Fibroblast of mammary gland (primary cell): ENCODE measurements at places on chromosomes 6 and 20.

DNA sequence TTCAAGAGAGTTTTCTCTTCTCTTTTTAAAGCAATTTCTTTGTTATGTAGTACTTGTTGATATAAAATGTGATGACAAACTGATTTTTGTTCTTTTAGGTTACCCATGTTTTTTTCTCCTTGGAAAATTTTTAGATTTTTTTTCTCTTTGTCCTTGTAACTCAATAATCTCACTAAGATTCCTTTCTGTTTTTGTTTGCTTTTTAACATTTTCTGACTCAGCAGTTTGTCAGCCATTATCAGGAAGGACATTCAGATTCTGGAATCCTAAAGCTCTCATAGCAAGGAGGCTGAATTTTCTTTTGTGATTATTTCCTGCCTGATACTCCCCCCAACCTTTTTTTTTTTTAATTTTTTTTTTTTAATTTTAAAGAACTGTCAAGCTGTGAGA is 75.2 kb upstream of the CITED2 start:
- peak; percentile 41 for DNase-seq

GRCh38 chr6:111950661-111951496 is 77.6 kb upstream of the FYN start:
- peak; percentile 59 for DNase-seq

DNA sequence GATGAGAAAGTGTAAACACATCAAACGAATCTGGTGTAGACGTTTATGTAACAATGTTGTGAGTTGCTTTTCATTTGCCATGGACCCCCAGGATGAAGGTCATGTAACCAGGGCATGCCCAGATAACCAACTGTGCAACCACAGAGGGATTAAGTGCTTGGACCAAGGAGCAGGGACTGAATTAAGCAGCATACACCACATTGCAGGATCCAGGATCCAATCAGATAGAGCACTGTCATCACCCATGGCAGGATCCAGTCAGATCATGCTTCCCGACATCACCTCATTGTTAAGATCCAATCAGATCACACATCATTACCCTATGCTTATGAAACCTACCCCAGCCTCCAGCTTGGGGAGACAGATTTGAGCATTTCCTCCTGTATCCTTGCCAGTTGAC is 74.3 kb upstream of the RCAN2 start:
- peak; percentile 8 for DNase-seq

- no peak for DNase-seq
These were observed 108.0 kb downstream of the ATXN1 start for GRCh38 chr6:16653226-16653625.

DNA sequence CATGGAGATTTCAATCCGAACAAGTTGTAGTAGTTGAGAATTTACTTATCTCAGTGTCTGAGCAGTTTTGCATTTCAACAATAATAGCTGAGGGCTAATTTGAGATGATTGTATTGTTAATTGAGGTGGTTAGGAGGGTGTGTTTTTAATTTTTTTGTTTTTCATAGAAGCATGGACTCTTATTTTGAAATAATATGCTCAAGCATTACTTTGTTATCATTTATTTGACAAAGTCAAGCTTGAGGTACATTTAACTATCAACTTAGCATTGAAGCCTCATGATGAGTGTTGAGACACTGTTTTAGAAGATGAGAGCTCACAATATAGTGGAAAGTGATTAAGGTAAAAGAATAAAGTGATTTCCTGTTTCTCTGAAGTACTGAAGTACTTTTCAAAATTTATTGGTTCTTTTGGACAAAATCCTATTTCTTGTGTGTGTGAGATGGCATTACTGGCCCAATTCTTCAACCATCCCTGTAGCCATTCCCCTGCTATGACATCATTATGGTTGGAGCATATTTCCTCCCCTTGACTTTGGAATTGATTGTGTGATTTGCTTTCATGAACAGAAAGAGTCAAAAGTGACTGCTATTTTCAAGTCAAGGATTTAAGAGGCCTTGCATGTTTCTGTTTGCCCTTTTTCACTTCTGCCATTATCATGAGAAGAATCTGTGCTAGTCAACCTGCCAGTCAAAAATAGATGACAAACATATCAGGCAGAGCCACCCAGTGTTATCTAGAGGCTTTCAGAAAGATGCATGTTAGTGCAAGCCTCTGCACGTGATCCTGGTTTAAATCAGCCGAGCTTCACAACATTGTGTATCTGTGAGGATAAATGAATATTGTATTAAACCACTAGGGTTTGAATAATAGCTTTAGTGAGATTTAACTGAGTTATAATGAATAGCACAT is 1112.3 kb upstream of the CITED2 start:
- peak; percentile 27 for DNase-seq

- no peak for DNase-seq
These were observed 166.1 kb downstream of the CDKAL1 start for GRCh38 chr6:20700375-20700774.

GRCh38 chr6:150142097-150142669 is 661 bp upstream of the PPP1R14C start:
- peak; percentile 42 for DNase-seq

DNA sequence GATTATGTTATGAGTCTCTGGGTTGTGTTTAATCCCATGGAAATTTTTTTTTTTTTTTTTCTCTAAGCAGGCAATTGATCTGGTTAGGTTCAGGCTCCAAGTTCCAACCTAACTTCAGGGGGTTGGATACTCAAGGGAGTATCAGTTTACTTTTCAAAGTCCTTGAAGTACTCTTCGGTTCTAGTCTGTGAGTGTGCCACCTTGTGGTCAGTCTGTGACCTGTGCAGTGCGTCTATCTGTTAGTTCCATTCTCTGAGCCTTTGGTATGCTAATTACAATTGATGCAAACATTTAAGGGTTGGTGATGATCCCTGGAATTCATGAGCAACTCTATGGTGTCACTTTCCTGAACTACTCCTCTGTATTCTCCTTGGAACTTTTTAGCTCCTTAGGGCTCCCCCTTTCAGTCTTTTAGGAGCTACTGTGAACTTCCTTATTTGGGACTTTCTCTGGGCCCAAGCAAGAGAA is 342.0 kb downstream of the SOX4 start:
- peak; percentile 72 for DNase-seq

DNA sequence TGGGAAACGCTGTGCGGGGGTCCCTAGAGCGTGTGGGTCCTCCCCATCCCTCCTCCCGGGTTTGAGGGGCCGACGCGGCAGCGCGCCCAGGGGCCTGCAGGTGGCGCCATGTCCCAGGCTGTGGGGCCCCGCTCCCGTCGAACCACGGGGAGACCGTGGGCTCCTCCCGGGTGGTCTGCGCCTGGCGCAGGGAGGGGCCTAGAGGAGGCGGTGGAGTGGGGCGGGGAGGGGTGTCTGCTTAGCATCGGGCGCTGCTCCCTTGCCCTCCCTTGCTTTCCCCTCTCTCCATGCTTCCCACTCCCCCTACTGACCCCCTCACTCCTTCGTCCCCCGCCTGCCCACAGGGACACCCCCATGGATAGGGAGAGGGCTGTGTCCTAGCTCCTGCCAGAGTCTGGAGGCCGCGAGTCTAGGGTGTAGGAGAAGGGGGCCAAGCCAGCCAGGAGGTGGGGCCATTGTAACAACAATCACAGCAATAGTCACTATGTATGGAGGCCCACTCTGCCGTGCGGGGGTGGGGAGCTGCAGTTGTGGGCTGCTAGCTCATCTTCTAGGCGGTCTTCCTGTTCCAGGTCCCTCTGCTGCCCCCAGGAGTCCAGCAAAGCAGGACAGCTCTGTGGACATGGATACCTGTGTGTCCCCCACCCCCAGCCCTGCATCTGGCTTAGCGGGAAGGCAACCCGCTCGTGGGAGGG is 51.7 kb downstream of the CHMP4B start:
- peak; percentile 63 for DNase-seq

- no peak for DNase-seq
These were observed 479.8 kb downstream of the NKAIN2 start for GRCh38 chr6:124283486-124283885.

- DNase-seq: no peak
These were observed 225.6 kb upstream of the JARID2 start for GRCh38 chr6:15020119-15020770.

GRCh38 chr6:70673601-70674000 is 5.9 kb downstream of the SMAP1 start:
- peak; percentile 54 for DNase-seq

- DNase-seq: peak; percentile 13
These were observed 105.6 kb downstream of the ELOVL4 start for GRCh38 chr6:79841577-79842375.

GRCh38 chr6:109039795-109040194 is 54.9 kb downstream of the SESN1 start:
- no peak for DNase-seq

- no peak for DNase-seq
These were observed 208.9 kb upstream of the EXOC2 start for GRCh38 chr6:901696-902460.

DNA sequence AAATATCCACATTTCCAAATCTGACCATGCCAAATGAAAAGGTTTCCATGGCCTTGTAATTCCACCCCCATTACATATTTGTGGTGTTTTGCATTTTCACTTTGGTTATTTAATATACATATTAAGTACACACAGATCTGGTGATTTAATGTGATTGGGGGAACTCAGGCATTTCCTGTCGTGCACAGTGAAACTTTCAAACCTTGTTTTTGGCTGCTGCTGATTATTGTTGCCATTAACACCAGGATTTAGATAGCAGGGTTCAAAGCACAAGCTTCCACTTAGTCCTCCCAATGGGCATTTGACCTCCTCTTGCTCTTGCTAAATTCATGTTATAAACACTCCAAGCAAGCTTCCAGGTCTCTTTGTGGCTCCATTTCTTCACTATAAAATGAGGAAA is 166.5 kb downstream of the SOBP start:
- DNase-seq: no peak

GRCh38 chr20:8525017-8525343 is 392.9 kb downstream of the PLCB1 start:
- no peak for DNase-seq

- DNase-seq: no peak
These were observed 235.6 kb downstream of the OGFRL1 start for GRCh38 chr6:71524201-71524600.

GRCh38 chr6:15531973-15532372 is 130.9 kb downstream of the DTNBP1 start:
- no peak for DNase-seq

GRCh38 chr6:53325785-53326184 is 23.0 kb downstream of the ELOVL5 start:
- DNase-seq: no peak

GRCh38 chr6:145948328-145948727 is 15.8 kb downstream of the SHPRH start:
- peak; percentile 47 for DNase-seq

DNA sequence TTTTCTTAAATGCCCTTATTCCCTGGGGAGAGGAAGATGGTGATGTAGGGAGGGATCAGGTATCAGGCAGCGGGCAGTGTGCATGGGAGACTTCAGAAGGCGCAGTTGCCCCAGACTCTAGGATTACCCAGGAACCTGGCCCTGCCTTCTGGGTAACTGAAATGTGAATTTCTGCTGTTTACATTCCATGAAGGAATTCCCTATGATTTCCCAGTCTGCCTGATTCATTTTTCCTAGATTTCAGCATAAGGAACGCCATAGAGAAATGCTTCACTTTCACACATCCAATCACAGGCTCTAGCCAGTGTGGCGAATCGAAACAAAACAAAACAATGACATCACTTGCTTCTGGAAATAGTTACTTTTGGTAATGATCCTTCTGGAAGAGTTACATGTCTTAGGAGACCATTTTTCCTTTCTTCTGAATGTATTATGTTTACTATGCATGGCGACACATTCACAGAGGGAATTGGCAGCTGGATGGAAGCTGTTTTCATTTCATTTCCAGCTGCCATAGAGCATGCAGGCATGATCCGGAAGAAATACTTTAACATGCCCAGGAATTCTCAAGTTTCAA is 33.3 kb downstream of the LRP11 start:
- peak; percentile 73 for DNase-seq

DNA sequence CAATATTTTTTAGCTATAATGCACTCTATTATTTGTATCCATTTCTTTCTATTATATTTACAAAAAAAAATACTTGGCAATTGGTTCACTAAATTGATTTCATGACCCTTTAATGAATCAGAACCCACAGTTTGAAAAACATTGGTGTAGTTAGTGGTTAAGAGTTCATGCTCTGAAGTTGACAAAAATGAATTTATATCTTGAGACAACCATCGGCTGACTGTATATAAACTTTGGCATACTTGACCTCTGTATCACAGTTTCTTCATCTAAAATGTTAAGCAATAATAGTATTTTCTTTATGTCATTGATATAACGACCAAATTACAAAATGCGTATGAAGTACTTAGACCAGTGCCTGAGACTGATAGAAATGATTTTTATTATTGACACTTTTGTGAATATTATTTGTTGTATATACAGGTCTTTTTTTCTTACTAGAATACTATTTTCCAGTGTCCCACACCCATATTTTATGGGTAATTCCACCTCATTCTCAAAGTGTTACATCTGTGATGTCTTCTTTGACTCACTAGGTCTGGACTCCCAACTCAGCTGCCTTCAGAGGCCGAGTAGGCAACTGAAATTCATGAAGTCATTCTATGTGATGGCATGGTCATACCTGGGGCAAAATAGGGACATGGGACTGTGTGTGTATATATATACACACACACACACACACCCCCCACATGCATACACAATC is 459.2 kb downstream of the RFPL4B start:
- DNase-seq: peak; percentile 50

- DNase-seq: no peak
These were observed 68.6 kb upstream of the RALGAPA2 start for GRCh38 chr20:20781029-20781428.

- no peak for DNase-seq
These were observed 11.3 kb downstream of the PAQR8 start for GRCh38 chr6:52373151-52373690.

- peak; percentile 22 for DNase-seq
These were observed 1.4 kb upstream of the SNTA1 start for GRCh38 chr20:33444797-33445560.

DNA sequence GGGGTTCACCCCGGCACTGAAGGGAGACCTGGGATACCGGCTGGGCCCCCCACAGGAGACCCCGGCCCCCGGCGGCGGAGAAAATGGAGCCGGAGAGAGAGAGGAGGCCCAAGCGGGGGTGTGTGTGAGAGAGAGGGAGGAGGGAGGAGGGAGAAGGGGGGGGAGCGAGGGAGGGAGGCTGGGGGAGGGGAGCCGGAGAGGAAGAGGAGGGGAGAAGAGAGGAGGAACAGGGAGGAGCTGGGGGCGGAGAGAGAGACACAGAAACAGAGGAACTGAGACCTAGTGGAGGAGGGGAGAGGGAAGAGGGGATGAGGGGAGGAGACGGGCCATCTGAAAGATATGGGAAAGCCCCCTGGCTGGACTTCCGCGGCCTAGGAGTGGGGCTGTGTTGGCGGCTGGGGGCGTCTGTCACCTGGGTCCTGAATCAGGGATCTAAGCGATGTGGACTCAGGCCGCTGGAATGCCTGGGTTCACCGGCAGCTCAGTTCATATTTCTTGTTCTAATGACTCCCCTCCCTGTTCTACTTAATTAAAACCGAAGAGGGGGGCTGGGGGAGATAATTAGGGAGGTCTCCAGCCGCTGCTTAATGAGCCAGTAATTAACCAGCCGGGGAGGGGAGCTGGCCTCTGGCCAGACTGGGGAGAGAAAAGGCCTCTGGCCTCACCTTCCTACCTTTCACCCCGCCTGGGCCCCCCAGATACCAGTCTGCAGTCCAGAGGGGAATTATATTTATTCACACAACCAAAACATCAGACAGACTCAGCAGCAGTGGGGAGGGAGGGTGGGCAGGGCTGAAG is at the start of gene PBX2:
PBX2 (minus strand) TSS at position 149 of the 798 bp plus-strand sequence. CDS start 287 bp downstream, outside the sequence.
- DNase-seq: peak; percentile 85
